ENCODE measurements at places on chromosomes 12 and 14. TPM values are rescaled to one million over a fixed set of nuclear protein-coding genes. Genes with fewer than 3 reads are reported as not detected.

DNA sequence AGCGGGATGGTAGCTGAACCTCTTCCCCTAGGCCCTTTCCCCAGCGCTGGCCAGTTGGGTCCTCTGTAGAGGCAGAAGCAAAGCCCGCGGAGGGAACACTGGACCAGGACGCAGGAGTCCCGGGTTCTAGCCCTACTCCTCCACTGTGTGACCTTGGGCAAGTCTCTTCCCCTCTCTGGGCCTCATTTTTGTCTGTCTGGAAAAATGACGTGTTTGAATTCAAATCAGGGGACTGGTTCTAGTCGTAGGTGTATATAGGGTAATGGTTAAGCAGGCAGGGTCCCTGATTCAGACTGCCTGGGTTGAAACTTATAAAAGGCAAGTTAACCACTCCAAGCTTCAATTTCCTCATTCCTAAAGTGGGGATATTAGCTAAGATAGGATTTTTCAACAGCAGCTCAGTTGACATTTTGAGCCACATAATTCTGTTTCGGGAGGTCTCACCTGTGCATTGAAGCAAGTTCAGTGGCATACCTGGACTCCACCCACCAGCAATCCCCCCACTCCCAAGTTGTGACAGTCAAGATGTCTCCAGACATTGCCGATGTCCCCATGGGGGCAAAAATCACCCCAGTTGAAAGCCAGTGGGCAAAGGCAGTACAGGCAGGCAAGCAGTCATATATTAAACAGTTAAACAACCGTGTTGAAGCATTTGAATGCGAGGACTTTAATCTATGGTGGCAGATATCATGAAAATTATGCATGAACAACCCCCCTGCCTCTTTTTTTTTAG, 899 bp downstream of the TPCN1 start:
- DNase-seq, result peak; percentile 19

- no peak for DNase-seq
Observed at GRCh38 chr12:46358325-46358700, 14.3 kb downstream of the SLC38A2 start.

- no peak for DNase-seq
Observed at GRCh38 chr14:97329701-97330100, 532.5 kb downstream of the VRK1 start.

- DNase-seq, result no peak
Observed at GRCh38 chr14:78605897-78606500, 435.8 kb downstream of the NRXN3 start.

DNA sequence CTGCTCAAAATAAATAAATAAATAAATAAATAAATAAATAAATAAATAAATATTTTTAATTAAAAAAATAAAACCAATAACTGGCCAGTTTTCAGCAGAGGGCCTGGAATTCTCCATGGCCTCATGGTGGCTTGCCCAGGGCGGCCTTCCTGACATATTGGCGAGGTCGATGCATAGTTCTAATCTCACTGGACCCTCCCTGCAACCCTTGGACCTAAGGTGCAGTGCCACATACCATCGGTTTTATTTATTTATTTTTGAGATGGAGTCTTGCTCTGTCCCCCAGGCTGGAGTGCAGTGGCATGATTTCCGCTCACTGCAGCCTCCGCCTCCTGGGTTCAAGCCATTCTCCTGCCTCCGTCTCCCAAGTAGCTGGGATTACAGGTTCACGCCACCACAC, 3.9 kb upstream of the VSIG10 start:
- no peak for DNase-seq

The GPR84 gene
- total RNA-seq, result not detected

The IKZF4 gene
- 1.5 TPM for total RNA-seq
